Endothelial cell of umbilical vein (primary cell): ENCODE measurements at places on chromosomes 11 and 22. TPM values are rescaled to one million over a fixed set of nuclear protein-coding genes. Genes with fewer than 3 reads are reported as not detected.

Gene CD3D
- not detected in 2 replicates for total RNA-seq

Gene ZBTB16
- total RNA-seq = 19.5 and 20.3 TPM in 2 replicates

Gene PRSS23
- 240 and 278 TPM in 2 replicates for total RNA-seq

Gene MCAT
- total RNA-seq = 16.9 and 17.8 TPM in 2 replicates

Gene OR52A1
- total RNA-seq = not detected in 2 replicates

Gene FGF19
- total RNA-seq = not detected in 2 replicates

Gene MAPK8IP1
- 4.8 and 5.3 TPM in 2 replicates for total RNA-seq

Gene BIK
- 0.49 TPM in 1 of 2 replicates, not detected in the other for total RNA-seq

Gene TMPRSS13
- total RNA-seq = 0.46 TPM in 1 of 2 replicates, not detected in the other

Gene KCNJ1
- not detected in 2 replicates for total RNA-seq

Gene RNF26
- total RNA-seq = 37.9 and 40.1 TPM in 2 replicates

Gene CTSF
- total RNA-seq = 11.0 and 14.4 TPM in 2 replicates

Gene MIOX
- total RNA-seq = not detected in 2 replicates

Gene PATE2
- total RNA-seq = 0.31 TPM in 1 of 2 replicates, not detected in the other

Gene CSRP3
- not detected in 2 replicates for total RNA-seq

Gene TMEM80
- 24.1 and 26.6 TPM in 2 replicates for total RNA-seq

Gene PYGM
- total RNA-seq = 0.39 and 0.62 TPM in 2 replicates

Gene RAC2
- total RNA-seq = 111 and 122 TPM in 2 replicates

Gene KCTD14
- 1.1 and 1.8 TPM in 2 replicates for total RNA-seq

Gene OR52A5
- total RNA-seq = not detected in 2 replicates

Gene GLYATL1
- not detected in 2 replicates for total RNA-seq

Gene AGBL2
- 0.86 TPM in 1 of 2 replicates, not detected in the other for total RNA-seq

Gene POU2AF3
- not detected in 2 replicates for total RNA-seq

Gene GRIK4
- total RNA-seq = 0.74 and 1.6 TPM in 2 replicates

Gene DDI1
- not detected in 2 replicates for total RNA-seq

Gene OR5P2
- total RNA-seq = not detected in 2 replicates
